ENCODE measurements at places on chromosomes 7 and 10.

GRCh38 chr7:47677664-47678063 lies 95.8 kb upstream of the TNS3 start:
- no peak for DNase-seq

DNA sequence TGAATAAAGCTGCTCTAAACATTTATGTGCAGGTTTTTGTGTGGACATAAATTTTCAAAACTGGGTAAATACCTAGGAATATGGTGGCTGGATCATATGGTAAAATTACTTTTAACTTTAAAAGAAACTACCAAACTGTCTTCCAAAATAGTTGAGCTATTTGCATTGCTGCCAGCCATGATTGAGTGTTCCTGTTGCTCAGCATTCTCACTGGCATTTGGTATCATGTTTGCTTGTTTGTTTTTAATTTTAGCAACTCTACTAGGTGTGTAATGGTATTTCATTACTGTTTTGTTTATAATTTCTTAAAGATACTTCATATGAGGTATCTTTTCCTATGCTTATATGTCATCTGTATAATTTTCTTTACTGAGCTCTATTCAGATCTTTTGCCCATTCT lies 143.2 kb downstream of the POLR1F start:
- no peak for DNase-seq

DNA sequence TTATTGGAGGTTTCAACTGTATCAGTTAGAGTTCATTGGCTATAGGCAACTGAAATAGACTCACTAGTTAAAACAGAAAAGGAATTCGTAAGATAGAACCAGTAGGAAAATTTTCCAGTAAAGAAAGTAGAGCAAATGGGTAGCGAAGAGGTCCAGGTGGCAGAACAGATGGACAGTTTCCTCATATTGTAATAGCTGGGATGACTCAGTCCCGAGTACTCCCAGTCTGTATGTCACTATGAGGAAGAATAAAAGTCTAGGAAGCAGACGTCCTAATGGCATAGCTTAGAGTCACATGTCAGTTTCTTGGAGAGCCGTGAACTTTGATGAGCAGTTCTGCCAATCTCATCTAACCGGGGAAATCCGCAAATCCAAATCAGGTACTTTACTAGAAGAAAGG lies 95.3 kb downstream of the RNF32 start:
- no peak for DNase-seq

GRCh38 chr10:118963933-118964332 lies 65.6 kb upstream of the NANOS1 start:
- no peak for DNase-seq

- no peak for DNase-seq
Measured at GRCh38 chr7:12573885-12574284, 3.4 kb downstream of the SCIN start.

DNA sequence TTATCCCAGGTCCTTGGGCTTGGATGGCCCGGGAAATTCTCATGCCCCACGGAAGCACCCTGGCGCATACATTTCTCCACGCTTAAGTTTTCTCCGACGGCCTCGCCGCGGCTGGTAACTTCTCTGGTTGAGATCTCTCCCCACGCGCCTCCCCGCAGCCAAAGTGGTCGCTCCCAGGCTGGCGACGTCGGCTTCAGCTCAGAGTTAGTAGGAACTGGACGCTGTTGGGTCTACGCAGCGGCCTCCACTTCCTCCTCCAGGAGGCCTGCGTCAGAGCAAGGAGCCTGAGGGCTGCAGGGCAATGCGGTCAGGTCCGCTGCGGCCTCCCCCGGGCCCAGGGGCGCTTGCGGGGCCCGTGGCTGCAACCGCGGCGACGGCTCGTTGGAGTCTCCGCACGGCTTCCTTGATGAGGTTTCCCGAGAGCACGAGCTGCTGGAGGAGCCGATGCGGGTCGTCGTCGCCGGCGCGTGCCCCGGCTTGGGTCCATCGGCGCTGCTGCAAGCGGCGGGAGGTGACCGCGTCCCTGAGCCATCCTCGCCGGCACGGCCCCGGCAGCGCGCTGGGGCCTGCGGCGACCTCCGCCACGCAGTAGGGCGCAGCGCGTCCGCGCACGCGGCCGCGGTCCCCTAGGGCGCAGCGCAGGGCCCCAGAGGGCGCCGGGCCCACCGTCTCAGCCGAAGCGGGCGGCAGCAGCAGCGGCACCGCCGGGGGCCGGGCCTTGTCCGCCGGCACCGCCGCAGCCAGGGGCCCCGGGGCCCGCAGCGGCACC lies 744 bp downstream of the FRAT2 start:
- peak; percentile 40 for DNase-seq

GRCh38 chr10:97039538-97040247 lies 146.1 kb downstream of the SLIT1 start:
- no peak for DNase-seq

DNA sequence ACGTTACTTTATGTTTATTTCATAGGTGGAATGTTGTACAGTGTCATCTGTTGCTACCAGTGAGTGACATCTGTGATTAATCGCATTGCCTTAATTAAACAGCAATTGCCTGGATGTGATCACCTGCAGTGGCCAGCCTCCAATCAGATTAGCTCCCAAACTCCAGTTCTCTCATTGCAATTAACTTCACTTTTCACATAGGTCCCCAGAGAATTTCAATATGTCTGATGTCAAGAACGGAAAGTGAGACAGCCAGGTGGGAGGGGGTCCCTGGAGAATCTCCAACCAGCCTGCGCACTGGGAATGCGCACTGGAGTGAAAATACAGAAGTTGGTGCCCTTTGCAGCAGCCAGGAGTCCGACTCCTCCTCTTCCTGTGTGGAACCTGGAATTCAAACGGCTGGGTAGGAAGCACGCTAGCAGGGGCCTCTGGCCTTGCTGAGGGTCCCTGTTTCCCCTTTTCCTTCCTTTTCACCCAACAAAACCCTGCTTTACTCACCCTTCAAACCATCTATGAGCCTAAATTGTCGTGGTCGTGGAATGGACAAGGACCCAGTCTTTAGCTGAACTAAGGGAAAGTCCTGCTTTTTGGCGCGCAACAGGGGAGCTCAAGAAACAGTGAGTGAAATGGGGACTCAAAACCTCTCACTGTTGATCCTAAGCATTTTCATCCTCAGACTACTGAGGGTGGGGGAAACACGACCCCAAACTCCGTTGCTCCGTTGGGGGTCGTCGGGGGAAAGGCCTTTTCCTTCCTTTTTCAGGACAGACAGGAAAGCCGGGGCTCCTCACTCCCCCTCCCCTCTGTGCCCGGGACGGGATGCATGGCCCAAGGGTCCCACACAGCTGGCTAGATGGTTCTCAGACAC lies 1355.5 kb upstream of the LRRTM3 start:
- no peak for DNase-seq

DNA sequence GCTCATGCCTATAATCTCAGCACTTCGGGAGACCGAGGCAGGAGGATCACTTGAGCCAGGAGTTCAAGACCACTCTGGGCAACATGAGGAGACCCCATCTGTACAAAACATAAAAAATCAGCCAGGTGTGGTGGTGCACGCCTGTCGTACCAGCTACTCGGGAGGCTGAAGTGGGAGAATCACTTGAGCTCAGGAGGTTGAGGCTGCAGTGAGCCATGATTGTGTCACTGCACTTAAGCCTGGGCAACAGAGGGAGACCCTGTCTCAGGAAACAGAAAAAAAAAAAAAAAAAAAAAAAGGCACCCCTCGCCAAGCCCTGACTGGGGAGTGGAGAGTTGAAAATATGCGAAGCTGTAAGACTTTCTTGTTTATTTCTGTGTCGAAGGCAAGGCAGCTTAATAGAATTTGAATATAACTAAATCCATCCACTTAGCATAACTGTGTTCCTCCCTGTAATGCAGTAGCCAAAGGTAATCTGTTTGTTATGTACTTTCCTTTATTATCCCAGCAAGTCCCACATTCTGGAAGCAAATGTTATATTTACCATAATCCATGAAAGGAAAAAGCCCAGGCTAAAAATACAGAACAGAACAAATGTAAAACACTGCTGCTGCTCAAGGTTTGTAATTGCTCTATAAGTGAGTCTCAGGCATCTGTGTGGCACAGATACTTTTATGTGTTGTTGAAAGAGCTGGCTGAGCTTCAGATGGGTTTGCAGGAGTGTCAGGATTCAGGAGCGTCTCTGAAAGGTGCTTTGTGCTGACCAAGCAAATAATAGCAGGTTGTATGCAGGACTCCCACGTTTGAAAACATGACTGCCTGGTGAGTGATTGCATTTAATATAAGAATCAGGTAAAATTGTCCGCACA lies 127.2 kb downstream of the CELF2 start:
- DNase-seq: no peak

GRCh38 chr7:135275971-135276580 lies 42.4 kb downstream of the STRA8 start:
- DNase-seq: no peak

DNA sequence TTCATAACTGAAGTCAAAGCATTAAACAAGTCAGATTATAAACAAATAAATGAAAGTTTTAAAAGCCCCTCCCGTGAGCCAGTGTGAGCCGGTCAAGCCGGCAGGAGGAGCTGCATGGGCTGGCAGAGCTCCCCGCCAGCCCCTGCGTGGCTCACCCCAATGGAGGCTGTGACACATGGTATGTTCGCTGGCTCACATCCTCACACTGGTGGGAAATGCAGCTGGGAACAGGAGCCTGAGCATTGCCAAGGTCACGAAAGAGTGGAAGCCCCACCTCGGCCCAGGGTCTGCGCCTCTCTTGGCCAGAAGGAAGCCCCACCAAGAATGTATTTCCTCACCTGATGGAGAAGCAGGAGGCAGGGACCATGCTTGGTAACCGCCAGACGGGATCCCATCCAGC lies 261.7 kb upstream of the TCERG1L start:
- DNase-seq: no peak

GRCh38 chr7:17488829-17489228 lies 190.4 kb downstream of the AHR start:
- DNase-seq: no peak

GRCh38 chr7:12625836-12626235 lies 55.3 kb downstream of the SCIN start:
- no peak for DNase-seq

- DNase-seq: no peak
Measured at GRCh38 chr10:122373721-122374120, 787 bp upstream of the PLEKHA1 start.

DNA sequence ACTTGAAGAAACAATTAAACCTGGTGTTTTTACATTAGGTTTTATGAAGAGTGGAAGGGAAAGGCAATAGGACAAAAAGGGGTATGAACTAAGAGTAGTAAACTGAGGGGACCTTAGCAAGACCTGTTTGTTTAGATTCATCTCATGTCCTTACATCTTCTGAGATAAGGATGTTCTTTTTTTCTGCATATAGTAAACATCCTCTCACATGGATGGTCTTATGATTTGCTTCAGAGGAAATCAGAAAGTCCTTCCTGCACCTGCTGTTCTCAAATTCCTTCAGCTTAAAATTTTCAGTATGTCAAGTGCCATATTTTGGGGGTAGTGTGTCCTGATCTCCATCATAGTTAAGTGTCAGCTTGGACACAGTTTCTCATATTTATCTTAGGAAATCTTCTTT lies 232.6 kb downstream of the ADK start:
- DNase-seq: no peak

DNA sequence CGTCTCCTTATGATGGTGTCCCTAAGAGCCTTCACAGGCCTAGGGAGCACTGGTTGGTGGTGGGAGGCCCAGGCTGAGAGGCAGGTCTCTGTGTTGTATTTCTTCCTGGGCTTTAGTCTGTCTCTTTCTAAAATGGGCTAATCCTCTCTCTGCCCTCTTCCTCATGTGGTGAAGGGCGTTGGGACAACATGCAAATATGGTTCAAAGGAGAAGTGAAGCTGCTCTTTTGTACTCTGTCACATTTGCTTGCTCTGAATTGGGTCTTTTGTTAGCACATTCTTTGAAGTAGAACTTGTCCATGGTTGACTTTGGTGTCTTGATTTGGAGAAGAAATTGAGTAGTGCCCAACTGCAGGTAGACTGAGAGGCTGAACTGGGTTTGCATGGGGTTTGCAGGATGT lies 814 bp downstream of the HK1 start:
- DNase-seq: no peak

DNA sequence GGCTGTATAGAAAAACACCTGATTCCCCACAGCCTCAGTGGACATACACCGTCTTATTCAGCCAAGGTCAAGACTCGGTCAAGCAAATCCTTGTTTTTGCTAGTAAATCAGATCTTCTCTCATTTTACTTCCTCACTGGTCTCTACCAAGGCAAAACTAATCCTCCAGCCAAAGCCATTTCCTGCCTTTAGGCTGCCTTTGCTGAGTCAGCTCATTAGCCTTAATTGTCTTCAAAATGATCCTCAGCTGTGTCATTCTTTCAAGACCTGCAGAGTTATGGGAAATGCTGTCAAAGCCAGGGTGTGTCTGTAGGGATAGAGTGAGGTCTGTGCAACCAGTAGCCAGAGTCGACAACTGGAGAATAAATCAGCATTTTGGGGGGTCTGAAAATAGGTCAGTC lies 107.2 kb upstream of the FAM180A start:
- no peak for DNase-seq

DNA sequence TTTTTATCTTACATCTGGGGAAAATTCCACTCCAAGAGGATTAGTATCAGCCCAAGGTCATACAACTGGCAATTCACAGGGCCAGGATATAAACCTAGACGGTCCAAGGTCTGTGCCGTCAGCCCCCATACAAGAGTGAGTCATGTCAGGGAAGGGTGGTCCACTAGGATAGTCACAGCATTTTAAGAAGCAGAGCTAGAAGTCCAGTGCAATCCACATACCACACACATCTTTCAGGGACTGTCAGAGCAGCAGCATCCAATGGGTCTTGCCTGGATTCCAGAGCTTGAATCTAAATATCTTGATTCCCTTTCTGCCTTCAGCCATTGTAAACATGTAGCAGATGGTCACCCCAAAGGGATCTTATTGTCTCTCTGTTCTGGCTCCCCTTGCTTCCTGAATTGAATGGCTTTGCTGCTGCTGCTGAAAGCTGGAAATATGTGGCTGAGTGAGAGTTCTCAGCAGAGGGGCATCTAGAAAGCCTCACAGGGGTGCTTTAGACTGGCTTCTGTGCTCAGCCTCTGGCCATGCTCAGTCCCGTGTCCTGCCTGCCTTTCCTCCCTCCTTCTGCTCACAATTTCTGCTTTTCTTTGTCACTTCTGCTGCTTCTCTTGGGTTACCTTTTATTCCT lies 9.9 kb upstream of the OR6V1 start:
- no peak for DNase-seq

- DNase-seq: no peak
Measured at GRCh38 chr10:33100781-33101391, 142.9 kb upstream of the ITGB1 start.

- no peak for DNase-seq
Measured at GRCh38 chr7:82152858-82153257, 290.7 kb downstream of the CACNA2D1 start.

GRCh38 chr10:88788924-88789323 lies 13.6 kb upstream of the LIPM start:
- DNase-seq: no peak

GRCh38 chr7:50281680-50282445 lies 22.7 kb upstream of the IKZF1 start:
- no peak for DNase-seq

DNA sequence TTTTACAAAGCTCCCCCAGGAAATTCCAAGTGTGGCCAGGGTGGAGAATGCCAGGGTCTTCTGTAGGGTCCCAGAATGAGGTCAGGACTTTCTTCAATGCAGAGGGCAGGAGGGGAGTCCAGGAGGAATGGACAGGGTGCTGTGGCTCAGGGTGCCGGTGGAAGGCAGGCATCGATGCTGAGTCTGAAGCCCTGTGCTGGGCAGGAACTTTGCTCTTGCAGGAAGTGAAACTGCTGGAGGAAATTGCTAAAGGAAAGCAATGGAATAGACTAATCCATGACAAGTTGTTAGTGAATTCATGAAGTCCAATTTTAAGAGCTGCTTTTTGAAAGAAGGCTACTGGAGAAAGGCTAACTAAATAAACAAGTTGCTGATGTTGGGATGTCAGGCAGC lies 14.8 kb downstream of the PTPRE start:
- DNase-seq: no peak
